ENCODE measurements at places on chromosomes 16 and 17.

DNA sequence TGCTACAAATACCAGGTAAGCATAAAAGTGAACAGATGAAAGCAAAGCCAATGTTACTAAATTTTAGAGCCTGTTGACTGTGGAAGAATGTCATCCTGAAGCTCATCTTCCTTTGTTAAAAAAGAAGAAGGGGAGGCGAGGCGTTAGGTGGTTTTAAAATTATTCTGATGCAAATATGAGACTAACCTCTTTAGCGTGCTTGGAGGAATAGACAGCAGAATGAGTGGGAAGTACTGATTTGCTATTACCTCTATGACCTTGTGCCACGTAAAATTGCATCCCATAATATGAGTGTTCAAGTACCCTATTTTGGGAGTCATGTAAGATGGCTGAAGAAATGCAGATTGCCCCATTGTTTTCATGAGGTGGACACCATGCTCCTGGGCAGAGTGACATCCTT is 95.7 kb downstream of the ELAC2 start:
- DNase-seq = no peak

- peak; percentile 58 for DNase-seq
Observed at GRCh38 chr17:48543107-48543853, 1.6 kb downstream of the HOXB2 start.

DNA sequence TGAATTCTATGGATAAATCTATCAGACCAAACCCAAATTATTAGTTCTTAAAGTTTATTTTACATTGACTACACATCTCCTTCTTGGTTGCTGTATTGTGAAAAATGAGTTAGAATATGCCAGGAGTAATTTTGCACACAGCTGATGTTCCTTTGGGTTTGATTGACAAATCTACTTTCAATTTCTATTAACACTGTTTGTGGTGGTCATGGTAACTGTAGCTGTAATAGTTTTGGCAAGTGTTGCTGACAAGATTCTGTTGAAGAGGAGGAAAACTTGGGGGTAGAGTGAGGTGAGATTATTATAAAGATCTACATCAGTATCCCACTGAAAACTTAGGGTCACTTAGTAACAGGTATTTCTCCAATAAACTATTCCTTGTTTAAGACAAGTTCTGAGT is 30.3 kb downstream of the MRTFB start:
- no peak for DNase-seq

GRCh38 chr17:33517746-33518145 is 224.7 kb upstream of the ASIC2 start:
- no peak for DNase-seq

DNA sequence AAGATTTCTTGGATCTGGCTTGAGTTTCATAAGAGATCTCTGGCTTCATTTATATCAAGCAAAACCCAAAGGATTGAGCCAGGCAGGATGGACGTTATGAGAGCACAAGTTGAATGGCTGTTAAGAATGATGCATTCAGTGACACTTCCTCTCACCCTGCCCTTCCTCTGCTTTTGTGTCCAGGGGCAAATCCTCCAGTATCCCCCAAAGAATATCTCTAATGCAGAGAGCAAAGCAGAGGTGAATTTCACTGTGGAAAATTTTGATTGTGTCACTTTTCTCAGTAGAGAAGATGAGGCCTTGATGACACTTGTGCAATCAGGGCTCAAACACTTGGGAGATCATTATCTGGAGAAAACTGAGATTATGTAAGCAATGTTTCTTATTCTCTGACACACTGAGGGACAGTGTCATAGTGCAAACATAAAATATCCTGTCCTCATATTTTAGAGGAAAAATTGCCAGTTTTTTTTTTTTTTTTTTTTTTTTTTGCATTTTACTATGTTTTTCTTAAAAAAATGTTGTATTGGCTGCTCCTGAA is 25.3 kb downstream of the MARCHF10 start:
- DNase-seq = no peak

- DNase-seq = no peak
Observed at GRCh38 chr16:51657848-51658247, 506.8 kb upstream of the SALL1 start.

- DNase-seq = peak; percentile 72
Observed at GRCh38 chr17:5249615-5250014, 15.0 kb upstream of the SCIMP start.

DNA sequence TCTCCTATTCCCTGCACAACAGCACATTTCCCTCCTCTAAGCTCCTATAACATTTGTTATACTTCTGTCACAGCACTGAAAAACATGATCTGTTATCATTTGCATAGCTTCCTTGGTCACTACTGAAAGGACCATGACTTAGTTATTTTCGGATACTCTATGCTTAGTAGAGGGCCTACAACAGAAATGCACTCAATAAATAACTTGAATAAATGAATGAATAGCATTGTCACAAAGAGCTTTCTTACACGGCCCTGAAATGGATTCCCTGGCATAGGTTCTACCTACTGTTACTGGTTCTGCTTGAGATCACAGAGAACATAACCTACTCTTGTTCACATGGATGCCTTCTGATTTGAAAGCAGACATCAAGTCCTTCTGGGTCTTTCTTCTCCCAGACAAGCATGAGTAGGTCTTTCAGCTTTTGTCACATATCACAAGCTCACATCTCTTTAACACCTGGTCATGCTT is 41.6 kb downstream of the MYO1D start:
- no peak for DNase-seq

- DNase-seq = no peak
Observed at GRCh38 chr16:77898671-77899211, 110.4 kb downstream of the VAT1L start.

DNA sequence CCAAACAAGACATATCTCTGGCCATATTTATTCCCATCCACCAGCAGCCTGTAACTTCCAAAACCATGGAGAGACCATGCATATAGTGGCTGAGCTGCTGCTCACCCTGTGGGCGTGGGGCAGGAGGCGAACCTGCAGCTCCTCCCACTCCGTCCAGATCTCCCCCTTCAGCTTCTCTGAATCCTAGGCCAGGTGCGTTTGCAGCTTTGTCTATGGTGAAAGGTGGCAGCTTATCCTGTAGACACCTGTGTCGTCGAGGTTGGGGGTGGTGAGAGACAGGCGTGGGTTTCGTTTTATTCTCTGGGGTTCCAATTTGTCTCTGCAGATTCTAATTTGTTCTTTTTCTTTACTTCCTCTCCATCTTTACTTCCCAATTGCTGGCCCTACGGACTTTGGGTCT is 9.7 kb upstream of the ANKS4B start:
- no peak for DNase-seq

DNA sequence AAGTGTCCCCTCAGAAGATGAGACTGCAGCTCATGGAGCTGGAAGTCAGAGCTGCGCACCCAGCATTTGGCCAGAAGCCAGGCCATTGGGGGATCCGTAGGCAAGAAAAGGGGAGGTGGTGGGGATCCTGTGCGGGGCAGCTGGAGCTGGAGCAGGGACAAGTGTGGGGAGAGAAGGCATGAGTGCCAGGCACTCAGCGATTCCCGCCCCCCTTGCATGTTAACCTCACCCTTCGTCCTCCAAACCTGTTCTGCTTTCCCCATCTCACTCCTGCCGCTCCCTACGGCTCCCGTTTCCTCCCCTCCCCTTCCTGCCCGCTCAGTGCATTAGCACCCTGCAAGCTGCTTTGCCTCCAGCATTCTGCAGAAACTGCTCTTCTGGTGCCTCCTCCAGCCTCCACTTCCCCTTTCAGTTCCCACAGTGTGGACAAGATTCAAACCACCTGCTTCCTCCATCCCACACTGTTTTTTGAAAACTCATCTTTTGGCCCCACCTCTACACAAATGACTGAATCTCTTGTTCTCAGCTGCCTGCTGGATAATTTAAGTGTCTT is 5.6 kb downstream of the ALOX15 start:
- no peak for DNase-seq

GRCh38 chr17:5297245-5297644 is 15.2 kb downstream of the RABEP1 start:
- DNase-seq = no peak

- no peak for DNase-seq
Observed at GRCh38 chr17:50311483-50311882, 34.4 kb upstream of the XYLT2 start.

DNA sequence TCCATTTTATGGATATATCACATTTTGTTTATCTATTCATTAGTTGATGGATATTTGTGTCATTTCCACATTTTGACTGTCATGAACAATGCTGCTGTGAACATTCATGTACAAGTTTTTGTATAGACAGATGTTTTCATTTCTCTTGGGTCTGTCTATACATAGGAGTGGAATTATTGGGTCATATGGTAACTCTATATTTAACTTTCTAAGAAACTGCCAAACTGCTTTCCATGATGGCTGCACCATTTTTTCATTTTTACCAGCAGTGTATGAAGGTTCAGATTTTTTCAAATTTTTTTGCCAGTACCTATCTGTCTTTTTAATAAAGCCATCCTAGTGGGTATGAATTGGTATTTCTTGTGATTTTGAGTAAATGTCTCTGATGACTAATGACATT is 15.5 kb downstream of the NFAT5 start:
- DNase-seq = no peak

GRCh38 chr17:82647593-82648164 is 565 bp downstream of the WDR45B start:
- no peak for DNase-seq

DNA sequence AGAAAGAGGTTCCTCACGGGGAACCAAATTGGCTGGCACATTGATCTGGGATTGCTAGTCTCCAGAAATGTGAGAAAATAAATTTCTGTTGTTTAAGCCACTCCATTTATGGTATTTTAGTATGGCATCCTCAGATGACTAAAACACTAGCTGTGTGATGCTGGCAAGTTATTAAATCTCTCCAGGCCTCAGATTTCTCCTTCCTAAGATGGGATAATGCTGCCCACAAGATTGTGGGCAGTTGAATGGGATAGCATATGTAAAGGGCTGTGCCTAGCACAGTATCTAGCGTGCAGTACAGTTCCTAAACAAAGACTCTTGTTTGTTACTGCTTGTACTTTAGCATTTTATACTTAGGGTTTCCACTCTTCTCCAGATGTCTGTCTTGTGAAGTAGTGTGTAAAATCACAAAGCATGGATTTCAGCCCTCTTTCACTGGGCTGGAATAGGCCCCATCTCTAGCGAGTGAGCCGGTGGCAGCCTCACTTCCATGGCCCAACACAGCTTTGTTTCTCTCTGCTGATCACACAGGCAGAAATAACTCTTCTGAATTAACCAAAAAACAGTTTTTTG is 38.2 kb upstream of the PHAF1 start:
- no peak for DNase-seq

DNA sequence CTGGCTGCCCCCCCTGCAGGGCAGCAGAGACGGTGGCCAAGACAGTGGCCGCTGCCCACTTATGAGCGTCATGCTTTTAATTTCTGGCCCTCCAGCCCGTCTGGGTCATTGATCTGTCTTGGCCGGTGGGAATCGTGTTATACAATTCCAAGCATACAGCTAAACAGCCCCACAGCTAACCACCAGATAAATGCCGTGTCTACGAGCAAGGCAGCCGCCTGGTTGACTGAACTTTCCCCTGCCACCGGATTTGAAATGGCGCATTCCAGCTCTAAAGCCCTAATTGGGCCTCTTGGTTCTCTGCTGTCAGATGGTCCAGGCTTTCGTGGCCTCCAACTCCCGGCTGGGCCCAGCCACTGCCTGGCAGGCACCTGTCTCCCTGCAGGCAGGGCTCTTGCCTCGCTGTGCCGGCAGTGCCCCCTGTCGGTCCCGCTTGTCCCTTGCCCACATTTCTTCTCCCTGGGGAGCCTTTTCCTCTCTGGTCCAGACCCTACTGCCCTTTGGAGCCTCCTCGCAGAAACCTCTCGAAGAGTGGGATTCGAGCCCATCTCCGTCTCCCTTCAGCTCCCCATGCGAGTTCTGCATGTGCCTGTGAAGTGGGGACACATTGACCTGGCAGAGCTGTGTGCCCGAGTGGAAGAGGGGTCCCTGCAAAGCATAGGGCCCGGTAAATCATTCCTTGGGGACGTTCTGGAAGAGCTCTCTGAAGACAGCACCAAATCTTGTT is 1.8 kb upstream of the RBFOX3 start:
- DNase-seq = peak; percentile 60

DNA sequence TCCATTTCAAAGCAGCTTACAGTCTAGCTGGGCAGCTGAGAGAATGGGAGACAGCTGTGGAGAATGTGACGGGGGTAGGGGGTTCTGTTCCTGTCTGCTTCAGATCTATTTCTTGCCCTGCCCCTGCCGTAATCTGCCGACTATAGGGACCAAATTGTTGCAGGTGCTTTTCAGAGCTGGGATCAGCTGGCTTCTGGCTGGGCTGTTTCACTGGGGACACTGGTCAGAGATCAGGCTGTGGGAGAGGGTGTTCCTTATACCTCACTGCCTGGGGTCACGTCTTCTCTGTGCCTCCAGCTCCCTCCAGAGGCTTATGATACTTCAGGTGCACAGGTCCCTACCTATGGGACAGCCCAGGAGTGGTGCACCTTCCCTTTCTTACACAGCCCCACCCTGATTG is 514.9 kb upstream of the GOT2 start:
- no peak for DNase-seq

GRCh38 chr17:5702951-5703510 is 118.7 kb upstream of the NLRP1 start:
- DNase-seq = no peak

DNA sequence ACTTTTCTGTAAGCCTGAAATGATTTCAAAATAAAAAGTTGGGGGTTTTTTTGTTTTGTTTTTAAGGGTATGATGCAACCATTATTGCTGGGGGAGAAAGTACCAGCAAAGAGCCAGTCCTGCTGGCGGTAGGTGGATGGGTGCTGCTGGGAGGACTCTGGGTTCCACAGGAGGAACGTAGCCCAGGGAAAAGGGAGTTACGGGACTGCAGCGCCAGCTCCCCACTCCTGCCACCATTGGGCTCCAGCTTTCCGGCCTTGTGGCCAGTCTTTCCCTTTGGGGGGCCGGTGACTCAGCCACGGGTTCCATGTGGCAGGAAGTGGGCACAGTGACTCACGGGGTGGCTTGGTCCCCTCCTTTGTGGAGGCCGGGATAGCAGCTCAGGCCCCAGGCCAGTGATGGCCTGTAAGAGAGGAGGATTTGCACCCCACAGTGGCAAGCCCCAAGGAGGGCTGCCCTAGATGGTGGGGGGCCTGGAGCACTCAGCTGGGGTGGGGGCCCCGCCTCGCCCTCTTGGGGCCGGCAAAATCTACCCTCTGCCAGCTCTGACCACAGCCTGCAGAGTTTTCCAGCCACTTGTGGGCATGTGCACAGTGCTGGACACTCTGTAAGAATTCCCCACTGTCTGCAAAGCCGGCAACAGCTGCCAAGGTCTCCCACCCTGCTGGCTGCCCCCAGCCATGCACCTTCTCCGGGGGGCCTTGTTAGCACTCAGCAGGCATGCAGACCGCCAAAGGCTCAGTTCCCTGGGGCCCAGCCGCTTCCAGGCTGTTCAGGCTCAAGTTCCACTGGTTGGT is 30.4 kb downstream of the SOCS3 start:
- DNase-seq = no peak

DNA sequence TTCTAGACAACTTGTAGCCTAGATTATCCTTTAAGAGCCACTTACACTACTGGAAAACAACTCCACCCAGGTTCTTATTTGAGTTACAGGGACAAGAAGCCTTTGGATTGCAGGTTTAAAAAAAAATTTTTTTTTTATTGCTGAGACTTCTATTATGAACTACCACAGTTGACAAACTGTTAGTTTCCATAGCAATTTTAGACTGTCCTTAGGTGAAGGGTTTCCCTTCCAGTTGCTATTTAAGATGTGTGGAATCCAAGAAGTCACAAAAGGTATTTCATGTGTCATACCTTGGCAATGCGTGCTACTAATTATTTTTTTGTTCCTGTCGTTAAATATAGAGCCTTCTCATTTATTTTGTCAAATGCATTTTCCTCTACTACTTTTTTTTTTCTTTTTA is 253.2 kb downstream of the PRKCA start:
- DNase-seq = no peak

Measured in SHP77 treated with DMSO at 0.1 percent for 48 hours (cell line).